ENCODE measurements at places on chromosomes 7 and 10.
A peak's percentile ranks its signal among the peaks of the same experiment; 100 is the strongest.

DNA sequence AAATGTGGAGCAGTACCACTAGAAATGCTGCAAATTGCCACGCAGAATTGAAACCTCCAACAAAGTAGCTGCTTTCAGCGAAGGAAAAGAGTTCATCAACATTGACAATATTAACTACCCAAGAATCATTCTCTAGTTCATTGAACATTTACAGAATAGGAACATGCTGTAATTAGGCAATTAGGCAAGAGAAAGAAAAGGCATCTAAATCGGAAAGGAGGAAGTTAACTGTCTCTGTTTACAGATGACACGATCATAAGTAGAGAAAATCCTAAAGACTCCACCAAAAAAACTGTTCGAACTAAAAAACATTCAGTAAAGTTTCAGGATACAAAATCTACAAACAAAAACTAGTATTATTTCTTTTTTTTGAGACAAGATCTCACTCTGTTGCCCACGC is 8.9 kb upstream of the PKD1L1 start:
- DNase-seq, result no peak

DNA sequence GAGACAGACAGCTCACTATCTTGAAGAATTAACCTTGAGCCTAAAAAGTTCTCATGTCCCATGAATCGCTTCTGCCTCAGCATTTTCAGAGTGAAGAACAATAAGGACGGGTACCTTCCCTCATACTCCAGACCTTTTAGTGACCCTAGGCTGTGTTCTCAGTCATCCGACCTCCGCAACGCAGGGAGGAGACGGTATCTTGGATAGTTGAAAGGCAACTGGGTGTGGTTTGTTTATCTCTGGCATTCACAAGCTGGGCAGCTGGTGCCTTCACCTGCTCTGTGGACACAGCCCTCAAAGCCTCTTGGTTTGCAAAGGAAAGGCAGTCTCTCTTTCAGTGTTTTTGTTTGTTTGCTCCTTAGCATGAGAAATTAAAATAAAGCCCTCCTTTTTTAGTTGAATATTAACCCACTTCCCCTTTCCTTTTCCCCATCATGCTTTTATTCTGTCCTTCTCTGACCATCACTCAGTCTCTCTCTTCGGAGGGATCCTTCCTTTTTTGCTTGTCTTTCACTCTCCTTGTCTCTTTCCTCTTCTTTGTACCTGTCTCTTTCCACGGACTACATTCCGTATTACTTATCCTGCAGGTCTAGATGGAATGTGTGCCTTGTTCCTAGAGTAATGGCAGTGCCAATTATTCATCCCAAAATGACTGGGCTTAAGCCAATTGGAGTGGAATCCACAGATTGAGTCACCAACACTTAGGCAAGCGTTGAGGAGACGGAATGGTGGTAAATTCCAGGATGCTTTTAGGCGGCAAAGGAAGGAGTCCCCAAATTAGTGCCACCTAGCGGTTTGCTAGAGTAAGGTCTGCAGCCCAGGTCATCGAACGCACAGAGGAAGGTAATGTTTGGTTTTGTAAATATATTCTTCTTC is 45.8 kb downstream of the PRR15 start:
- DNase-seq, result peak; percentile 23

GRCh38 chr10:12177642-12178041 is 18.0 kb downstream of the NUDT5 start:
- DNase-seq, result peak; percentile 48

GRCh38 chr7:83413424-83413823 is 235.5 kb downstream of the SEMA3E start:
- peak; percentile 6 for DNase-seq

GRCh38 chr10:101272229-101272868 is 43.1 kb upstream of the LBX1 start:
- DNase-seq, result peak; percentile 40

GRCh38 chr7:14233868-14234369 is 244.5 kb upstream of the ETV1 start:
- no peak for DNase-seq

- no peak for DNase-seq
These were observed 410.9 kb downstream of the TYW1 start for GRCh38 chr7:67407392-67408071.

- DNase-seq, result peak; percentile 52
These were observed 256.7 kb downstream of the AGMO start for GRCh38 chr7:15305002-15305600.

- DNase-seq, result peak; percentile 60
These were observed 92.4 kb downstream of the CTTNBP2 start for GRCh38 chr7:117780832-117781231.

DNA sequence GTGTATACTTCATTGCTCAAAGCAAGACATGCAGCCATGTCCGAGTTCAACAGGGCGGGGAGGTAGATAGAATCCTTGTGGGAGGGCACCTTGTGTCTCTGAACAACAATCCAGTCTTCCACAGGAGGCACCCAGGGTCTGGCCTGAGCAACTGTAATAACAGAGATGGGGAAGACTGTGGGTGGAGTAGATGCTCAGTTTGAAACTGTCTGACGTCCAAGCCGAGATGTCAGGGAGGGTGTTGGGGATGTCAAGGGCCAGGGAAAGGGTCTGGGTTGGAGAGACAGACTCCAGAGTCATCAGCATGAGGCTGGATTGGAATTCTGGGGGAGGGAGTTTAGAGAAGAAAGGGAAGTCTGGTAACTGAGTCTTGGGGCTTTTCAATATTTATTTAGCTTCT is 88.0 kb downstream of the FANK1 start:
- DNase-seq, result no peak
